ENCODE measurements at places on chromosomes 5 and 9. TPM values are rescaled to one million over a fixed set of nuclear protein-coding genes. Genes with fewer than 3 reads are reported as not detected.

DNA sequence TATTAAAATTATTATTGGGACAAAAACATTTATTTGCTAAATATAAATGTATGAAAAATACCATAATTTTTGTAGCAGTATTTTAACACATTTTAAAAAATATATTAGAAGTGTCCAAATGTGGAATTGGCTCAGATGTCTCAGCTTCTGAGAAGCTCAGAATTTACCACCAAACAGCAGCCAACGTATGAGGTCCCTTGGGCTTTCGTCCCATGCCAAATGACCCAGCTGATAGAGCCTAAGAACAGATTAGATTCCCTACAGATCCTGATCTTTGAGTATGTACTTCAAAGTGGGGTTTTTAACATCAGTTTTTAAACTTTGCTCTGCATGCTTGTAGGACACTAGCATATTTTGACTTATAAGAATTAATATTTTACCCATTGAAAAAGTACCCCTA is 77.3 kb upstream of the RPS23 start:
- DNase-seq = peak; percentile 17

- DNase-seq = no peak
Measured at GRCh38 chr5:67178085-67178484, 18.5 kb downstream of the CD180 start.

DNA sequence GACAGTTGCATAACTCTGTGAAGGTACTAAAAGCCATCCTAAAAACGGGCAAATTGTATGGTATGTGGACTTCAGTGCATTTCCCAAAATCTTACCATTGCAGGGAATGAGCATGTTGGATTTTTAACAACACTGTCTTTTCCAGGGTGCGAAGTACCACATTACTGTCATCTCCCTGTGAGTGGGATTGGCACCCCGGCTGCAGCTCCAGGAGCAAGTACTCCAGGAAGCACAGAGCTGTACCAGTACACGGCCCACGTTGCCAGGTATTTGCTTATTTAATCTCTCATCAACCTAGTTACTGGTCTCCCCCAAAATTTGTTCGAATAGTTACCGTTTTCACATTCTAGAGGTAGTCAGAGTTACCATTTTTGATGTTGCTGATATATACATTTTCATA is 22.6 kb upstream of the TJP2 start:
- DNase-seq = no peak

The ANKDD1B gene
- total RNA-seq = not detected

Measured in esophagus muscularis mucosa (tissue), 4 donors.